ENCODE measurements at places on chromosomes 2 and 18.

DNA sequence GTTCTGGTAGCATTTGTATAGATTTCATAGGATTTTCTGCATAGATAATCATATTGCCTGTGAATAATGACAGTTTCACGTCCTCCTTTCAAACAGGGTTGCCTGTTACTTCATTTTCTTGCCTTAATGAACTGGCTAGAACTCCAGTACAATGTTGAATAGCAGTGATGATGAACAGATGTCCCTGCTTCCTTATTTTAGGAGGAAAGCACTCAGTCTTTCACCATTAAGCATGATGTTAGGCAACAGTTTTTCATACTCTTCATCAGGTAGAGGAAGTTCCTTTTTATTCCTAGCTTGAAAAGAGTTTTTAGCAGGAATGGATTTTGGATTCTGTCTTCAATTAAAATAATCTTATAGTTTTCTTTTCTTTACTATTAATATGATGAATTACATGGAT, 39.7 kb downstream of the C2orf76 start:
- DNase-seq, result no peak

DNA sequence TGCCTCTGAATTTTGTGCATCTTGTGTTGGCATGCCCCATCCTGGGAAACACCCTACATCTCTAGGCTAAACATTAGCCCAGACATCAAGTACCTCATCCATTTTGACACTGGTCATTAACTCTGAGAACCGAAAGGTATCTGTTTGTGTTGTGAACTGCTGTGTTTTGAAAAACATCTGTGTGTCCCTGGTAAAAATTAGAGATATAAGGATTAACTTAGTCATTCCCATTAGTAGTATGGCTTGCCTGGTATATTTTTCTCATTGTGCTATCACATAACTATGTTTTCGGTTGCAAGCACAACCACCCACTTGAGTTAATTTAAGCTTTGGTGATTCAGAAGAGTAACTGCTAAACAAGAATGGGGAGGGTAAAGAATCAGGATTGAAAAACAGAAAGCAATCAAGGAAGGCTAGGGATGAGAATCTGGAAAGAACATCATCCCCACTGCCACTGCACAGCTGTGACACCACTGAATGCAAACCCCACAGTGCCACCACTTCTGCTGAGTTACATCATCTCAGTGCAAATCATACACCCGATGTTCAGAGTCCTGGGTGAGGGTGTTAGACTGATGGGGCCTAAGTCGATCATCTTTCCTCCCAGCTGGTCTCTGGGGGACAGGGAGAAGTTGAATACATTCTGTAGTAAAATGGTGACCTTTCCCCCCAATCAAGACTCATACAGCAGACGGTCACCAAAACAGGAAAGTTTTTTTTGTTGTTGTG, 234.0 kb downstream of the EPHA4 start:
- DNase-seq, result no peak

- DNase-seq, result no peak
These were observed 118.9 kb upstream of the POU3F3 start for GRCh38 chr2:104734937-104735586.

GRCh38 chr2:110827511-110827910, 95.1 kb downstream of the ACOXL start:
- DNase-seq, result no peak

- DNase-seq, result no peak
These were observed 28.1 kb upstream of the SPP2 start for GRCh38 chr2:234022424-234022823.
